Karpas-422 (cell line): ENCODE measurements at places on chromosomes 4 and X.

DNA sequence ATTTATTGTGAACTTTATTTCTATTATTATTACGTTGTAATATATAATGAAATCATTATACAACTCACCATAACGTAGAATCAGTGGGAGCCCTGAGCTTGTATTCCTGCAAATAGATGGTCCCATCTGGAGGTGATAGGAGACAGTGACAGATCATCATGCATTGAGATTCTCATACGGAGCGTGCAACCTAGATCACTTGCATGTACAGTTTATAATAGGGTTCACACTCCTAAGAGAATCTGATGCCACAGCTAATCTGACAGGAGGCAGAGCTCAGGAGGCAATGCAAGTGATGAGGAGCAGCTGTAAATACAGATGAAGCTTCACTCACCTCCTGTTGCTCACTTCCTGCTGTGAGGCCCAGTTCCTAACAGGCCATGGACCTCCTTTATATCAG is 2170.2 kb downstream of the PCDH7 start:
- no peak for DNase-seq
- H3K4me3 ChIP-seq, result no peak overlapping the region
- no peak overlapping the region for H3K27ac ChIP-seq

- no peak overlapping the region for H3K4me3 ChIP-seq
- H3K27me3 ChIP-seq, result no peaks in the 10 kb centered on the region
- no peaks in the 10 kb centered on the region for H3K4me1 ChIP-seq
- DNase-seq, result no peak
- no peaks in the 10 kb centered on the region for H3K36me3 ChIP-seq
Observed at GRCh38 chrX:68671221-68671620, 23.8 kb downstream of the STARD8 start.

DNA sequence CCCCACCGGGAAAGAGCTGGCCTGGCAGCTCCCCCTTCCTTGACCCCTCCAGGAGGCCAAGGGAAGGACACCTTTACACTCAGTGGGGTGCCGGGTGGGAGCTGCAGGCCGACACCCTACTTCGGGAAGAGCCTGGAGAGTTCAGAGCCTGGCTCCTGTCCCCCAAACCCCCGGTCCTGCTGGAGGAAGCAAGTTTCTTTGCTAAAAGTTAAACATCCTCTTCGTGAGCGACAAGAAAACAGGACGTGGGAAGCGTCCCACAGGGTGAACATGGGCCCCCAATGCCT is 2.4 kb upstream of the FTSJ1 start:
- no peak for DNase-seq
- H3K4me1 ChIP-seq, result peaks cover 11% of the 10 kb centered on the region
- no peak overlapping the region for H3K4me3 ChIP-seq
- no peaks in the 10 kb centered on the region for H3K27me3 ChIP-seq

DNA sequence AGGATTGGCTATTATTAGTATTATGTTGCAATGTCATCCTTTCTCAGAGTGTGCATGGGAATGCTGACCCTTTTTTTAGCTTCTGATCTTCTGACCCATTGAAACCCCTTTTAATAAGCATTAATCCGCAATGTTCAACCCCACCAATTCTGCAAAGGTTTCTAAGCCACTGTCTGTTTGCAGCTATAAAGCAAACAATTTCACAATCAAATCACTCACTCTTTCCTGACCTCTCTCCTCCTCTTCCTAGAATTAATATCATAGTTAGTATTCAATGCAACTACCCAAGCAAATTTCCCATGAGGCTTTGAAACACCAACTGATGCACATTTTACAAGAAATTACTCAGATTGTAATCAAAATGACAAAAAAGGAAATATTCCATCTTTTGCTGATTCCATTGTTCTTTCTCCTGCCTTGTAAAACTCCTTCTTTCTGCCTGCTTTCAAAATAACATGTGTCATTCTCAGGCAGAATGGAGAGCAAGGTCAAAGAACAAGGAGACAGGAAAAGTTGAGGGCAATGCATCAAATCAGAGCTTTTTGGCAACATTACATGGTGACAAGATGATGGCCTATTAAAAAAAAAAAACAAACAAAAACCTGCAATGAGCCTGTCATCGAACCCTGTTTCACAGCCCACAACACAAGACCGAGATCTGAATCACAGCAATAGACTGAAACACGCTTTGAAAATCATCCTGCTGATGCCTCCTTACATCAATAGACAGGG is 253.2 kb upstream of the AR start:
- H3K4me1 ChIP-seq, result no peaks in the 10 kb centered on the region
- DNase-seq, result no peak
- H3K27me3 ChIP-seq, result no peaks in the 10 kb centered on the region
- H3K27ac ChIP-seq, result no peak overlapping the region

DNA sequence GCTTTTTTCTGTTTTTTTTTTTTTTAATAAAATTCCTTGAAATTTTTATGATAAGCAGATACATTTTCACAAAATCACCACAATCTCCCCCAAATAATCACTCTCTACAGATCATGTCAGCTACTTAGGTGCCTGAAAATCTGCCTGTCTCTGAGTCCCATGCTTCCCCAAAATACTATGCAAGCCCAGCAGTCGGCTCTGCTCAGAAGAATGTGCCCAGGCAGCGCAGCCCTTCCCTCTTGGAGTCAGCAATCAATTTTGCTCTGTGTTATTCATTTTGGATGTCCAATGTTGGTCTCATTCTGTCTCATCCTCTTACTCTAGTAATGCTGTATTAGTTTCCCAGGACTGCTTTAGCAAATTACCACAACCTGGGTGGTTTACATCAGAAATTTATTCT is 24.9 kb upstream of the C1QTNF7 start:
- H3K27ac ChIP-seq, result no peak overlapping the region
- DNase-seq, result no peak
- peaks cover 6% of the 10 kb centered on the region for H3K4me1 ChIP-seq
- no peak overlapping the region for H3K4me3 ChIP-seq

- no peaks in the 10 kb centered on the region for H3K27me3 ChIP-seq
- H3K27ac ChIP-seq, result no peak overlapping the region
- no peaks in the 10 kb centered on the region for H3K36me3 ChIP-seq
- DNase-seq, result no peak
- H3K4me1 ChIP-seq, result no peaks in the 10 kb centered on the region
- no peak overlapping the region for H3K4me3 ChIP-seq
Observed at GRCh38 chr4:156894234-156894633, 77.4 kb downstream of the PDGFC start.

DNA sequence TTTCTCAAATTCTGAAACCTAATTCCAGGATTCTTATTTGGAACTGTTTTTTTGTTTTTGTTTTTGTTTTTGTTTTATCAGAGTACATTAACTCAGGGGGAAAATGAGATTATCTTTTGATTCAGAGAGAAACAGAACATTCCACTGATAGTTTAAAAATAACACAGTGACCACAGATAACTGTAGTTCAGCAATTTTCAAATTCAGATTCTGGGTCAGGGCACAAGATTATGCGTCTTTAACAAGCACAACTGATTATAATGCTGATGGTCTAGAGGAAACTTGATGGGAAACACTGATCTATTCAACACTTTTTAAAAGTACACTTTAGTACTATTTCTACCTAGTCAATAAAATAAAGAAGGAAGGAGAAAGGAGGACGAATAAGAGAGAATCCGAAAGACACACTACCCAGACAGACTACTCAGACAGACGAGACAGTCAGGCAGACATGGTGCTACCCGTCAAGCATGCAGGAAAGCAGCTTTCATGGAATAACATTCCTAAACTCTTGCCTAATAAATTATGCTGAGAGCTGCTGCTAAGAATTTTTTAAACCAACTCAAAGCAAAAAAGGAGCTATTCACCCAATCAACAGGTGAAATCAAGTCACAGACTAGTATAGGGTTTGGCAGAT is 59.0 kb downstream of the APBB2 start:
- no peak overlapping the region for H3K27ac ChIP-seq
- no peaks in the 10 kb centered on the region for H3K27me3 ChIP-seq
- no peaks in the 10 kb centered on the region for H3K36me3 ChIP-seq
- no peaks in the 10 kb centered on the region for H3K4me1 ChIP-seq
- no peak for DNase-seq
- no peak overlapping the region for H3K4me3 ChIP-seq

- no peaks in the 10 kb centered on the region for H3K27me3 ChIP-seq
- no peak overlapping the region for H3K27ac ChIP-seq
- H3K4me3 ChIP-seq, result no peak overlapping the region
Observed at GRCh38 chrX:70022616-70023015, 27.1 kb downstream of the AWAT2 start.

- H3K4me1 ChIP-seq, result no peaks in the 10 kb centered on the region
- H3K27ac ChIP-seq, result no peak overlapping the region
- no peak overlapping the region for H3K4me3 ChIP-seq
- no peaks in the 10 kb centered on the region for H3K36me3 ChIP-seq
- H3K27me3 ChIP-seq, result no peaks in the 10 kb centered on the region
- no peak for DNase-seq
Observed at GRCh38 chrX:7876957-7877356, 34.0 kb downstream of the VCX start.

DNA sequence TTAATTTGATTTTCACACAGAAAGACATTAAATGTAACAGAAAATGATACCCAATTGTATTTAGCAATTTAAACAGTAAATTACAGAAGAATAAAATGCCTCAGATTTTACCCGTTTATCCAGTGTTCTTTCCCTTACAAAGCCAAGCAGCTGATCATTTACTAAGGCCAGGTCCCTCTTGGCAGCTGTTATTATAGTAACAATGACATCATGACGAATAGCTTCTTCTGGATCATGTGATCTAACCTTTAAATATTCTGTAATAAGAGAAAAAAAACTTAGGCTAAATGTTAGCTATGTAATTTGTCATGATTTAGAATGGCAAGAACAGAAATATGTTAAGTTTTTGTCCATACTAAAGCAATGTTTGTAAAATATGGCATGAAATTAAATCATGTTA is 69.4 kb downstream of the PDS5A start:
- H3K27ac ChIP-seq, result no peak overlapping the region
- H3K4me1 ChIP-seq, result no peaks in the 10 kb centered on the region
- DNase-seq, result no peak
- no peaks in the 10 kb centered on the region for H3K27me3 ChIP-seq
- peaks cover 32% of the 10 kb centered on the region for H3K36me3 ChIP-seq

DNA sequence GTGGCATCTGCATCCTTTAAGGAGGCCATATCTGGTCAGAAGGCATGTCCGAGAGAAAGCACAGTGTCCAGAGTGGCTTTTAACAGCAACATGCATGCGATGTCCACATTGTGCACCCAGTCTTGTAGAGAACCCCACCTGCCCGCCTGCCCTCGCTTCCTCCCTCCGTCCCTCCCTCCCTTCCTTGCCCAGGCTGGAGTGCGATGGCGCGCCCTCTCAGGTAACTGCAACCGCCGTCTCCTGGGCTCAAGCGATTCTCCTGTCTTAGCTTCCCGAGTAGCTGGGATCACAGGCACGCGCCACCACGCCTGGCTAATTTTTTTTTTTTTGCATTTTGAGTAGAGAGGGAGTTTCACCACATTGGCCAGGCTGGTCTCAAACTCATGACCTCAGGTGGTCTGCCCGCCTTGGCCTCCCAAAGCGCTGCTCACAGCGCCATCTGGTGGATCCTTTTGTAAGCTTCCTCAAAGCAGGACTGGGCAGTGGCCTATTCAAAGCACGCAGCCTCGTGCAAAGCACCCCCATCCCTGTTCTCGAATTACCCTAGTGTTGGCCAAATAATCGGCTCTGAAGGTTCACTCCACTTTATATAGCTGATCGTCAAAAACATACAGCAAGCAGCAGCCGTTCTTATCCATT is 15.0 kb downstream of the BRCC3 start:
- no peaks in the 10 kb centered on the region for H3K4me1 ChIP-seq
- peak; percentile 78 for DNase-seq
- H3K4me3 ChIP-seq, result no peak overlapping the region
- H3K27me3 ChIP-seq, result no peaks in the 10 kb centered on the region

GRCh38 chr4:76453232-76453631 is 18.2 kb downstream of the SHROOM3 start:
- no peaks in the 10 kb centered on the region for H3K36me3 ChIP-seq
- no peak overlapping the region for H3K27ac ChIP-seq
- no peaks in the 10 kb centered on the region for H3K4me1 ChIP-seq
- no peak overlapping the region for H3K4me3 ChIP-seq
